Ascending aorta (tissue), 2 donors: ENCODE measurements at places on chromosomes 2 and 18. TPM values are rescaled to one million over a fixed set of nuclear protein-coding genes. Genes with fewer than 3 reads are reported as not detected.

Gene RBM44
- total RNA-seq, result 8.5 TPM

GRCh38 chr18:49856496-49856895, 43.2 kb upstream of the ACAA2 start:
- DNase-seq, result no peak

Gene CLEC4F
- total RNA-seq, result not detected

DNA sequence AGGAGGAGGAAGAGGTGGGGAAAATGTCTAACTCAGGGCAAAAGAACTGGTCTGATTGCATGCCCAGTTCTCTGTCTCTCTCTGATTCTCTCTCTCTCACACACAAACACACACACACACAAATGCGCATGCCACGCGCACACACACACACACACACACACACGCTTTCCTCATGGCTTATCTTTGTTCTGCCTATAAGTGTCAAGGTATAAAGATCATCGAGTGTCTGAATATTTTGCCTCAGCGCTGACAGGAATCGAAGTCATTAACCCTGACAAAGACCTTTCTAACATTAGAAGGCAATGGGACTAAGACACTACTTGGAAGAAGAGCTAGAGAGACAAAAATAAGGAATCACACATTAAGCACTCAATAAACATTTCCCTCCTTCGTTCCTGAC, 497.1 kb upstream of the KLHL29 start:
- DNase-seq, result no peak

DNA sequence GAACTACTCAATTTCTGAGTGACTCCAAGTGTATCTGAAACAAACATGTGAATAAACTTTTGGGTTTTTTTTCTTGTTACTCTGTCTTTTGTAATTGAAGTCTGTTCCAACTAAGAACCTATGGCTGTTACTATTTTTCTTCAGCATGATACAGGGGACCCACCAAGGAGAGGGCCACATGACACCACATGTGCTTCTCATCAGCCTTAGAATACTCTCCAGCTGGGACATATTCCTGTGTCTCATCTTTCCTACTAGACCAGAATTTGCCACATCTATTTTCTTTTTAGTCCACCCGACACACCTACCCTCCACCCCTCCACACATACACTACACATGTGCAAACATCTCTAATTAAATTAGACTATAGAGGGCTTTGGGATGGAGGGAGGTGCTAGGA, 191.7 kb upstream of the NDUFV2 start:
- no peak for DNase-seq

DNA sequence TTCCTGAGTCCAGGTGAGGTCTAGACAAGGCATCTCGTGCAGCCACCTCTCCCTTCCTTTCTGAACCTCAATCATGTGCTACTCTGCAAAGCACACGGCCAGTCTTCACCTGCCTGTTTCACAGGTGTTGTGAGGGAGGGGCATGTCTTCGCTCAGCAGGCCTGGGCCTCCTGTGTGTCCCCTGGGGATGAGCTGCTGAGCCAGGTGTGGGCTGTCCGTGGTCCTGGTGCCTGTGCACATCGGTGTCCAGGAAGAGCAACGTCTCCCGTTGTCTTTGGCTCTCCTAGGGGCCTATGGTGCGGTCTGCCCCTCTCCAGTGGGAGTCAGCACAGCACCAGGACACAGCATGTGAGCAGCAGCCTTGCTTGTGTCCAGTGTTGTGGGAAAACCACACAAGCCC, 16.7 kb downstream of the ARHGEF4 start:
- no peak for DNase-seq

Gene HSPD1
- total RNA-seq, result 110 TPM

DNA sequence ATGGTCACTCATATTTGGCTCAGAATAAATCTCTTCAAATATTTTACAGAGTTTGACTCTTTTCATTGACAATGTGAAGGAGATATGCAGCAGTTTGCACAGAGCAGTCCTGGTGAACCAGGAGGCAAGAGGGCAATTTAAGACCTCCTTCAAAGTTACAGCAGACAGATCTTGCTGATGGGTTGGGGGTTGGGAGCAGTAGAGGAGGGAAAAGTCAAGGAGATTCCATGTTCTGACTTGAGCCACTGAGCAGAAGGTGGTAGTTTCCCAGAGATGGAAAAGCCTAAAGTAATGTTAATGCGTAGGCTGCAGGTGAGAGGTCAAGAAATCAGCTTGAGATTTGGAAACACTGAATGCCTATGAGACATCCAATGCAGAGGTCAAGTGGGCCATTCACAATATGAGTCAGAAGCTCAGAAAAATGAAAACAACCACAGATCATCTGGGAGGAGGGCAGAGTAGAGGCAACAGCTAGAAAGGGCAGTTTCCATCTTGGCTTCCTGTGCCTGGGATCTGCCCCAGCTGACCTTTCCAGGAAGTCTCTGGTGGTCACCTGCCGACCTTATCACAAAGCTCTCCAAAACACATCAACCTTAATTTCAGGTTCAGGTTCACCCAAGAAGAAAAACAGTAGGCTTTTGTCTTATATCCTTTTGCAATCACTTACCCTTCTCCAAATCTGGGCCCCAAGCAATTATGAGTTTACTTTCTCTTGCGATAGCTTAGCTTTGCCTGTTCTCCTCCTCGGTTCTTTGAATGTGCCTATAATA, 197.5 kb upstream of the ARL4C start:
- no peak for DNase-seq

DNA sequence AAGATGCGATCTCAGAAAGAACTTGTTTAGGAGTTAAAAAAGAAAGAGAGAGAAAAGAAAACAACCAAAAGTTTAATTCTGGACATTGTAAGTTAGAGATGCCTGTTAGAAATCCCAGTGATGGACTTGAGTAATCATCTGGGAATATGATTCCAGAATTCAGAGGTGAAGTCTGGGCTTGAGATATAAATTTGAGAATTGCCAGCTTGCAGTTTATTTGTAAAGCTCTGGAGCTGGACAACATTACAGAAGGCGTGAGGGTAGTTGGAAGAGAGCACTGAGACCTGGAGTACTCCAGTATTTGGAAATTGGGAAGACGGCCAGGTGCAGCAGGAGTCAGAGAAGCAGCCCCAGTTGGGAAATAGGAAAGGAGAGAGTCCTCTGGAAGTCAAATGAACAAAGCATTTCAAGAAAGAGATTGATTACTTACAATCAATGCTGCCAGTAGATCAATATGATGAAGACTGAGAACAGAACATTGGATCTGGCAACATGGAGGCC, 128.8 kb upstream of the ARHGAP28 start:
- no peak for DNase-seq

GRCh38 chr18:36403896-36404820, 106.6 kb downstream of the FHOD3 start:
- no peak for DNase-seq

GRCh38 chr2:230924470-230925341, at the start of gene GPR55:
Gene GPR55, minus strand, starts transcription at chr2:230925242. Its CDS starts 14,280 bp downstream, at chr2:230910962.
- peak; percentile 61 for DNase-seq

Gene FKBP1B
- not detected for total RNA-seq

DNA sequence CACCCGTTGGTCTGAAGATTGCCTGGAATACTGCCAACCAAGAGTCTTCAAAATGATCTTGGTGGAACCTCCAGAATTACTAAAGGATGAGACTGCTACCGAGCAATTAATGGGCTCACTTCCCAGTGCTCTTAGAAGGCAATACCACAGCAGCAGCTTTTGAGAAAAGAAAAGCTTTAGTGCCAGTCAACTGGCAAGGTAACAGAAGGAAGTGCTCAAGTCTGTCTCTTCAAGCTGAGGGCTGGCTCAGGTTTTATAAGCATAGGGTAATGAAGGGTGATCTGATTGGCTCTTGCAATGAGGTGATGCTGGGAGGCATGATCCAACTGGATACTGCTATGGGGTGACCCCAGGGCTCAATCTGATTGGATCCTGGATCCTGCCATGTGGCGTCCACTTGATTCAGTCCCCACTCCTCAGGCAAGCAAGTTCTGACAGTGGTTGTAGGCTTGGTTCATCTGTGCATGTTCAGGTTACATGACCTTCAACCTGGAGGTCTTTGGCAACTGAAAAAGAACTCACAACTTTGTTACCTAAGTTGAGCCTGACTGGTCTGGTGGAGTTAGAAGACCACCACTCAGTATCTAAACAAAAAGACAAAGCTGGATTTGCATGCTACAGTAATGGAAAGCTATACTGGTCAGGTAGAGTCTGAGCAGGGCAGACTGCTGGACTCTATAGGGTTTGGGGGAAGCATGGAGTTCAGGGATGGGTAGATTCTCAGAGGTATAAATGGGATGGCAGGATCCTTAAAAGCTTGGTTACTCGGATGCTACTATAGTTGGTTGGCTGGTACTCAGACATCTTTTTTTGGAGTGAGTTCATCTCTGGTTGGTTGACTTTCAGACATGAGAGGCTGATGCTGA, 14.0 kb upstream of the RIF1 start:
- DNase-seq, result no peak

Gene POTEJ
- not detected for total RNA-seq

DNA sequence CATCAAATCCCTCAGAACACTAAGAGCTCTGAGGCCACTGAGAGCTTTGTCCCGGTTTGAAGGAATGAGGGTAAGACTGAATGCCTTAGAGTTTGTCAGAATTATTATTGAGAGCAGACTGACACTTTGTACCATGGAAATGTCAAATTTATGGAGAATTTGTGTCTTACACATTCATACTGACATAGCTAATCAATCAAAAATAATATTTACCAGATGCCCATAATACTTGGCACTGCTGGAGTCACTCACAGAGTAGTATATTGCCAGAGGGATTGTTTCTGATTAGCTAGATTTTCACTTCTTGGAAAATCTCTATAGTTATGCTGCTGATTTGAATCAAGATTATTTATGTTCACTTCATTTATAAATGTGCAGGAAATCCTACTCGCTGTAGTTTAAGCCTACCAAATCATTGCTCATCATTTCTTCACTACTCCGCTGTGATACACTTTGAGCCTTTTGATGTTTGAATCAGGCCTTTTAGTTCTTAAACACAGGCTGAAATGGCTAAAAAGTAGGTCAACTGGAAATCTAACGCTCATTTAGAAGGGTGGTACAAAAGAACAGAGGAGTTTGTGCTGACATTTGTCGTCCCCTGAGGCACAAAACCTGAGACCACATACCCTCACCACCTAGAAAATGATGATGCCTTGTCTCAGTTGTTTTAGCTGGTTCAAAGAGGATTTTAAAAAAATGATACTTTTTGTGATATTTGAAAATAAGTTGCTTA, 96.1 kb upstream of the CSRNP3 start:
- DNase-seq, result no peak

DNA sequence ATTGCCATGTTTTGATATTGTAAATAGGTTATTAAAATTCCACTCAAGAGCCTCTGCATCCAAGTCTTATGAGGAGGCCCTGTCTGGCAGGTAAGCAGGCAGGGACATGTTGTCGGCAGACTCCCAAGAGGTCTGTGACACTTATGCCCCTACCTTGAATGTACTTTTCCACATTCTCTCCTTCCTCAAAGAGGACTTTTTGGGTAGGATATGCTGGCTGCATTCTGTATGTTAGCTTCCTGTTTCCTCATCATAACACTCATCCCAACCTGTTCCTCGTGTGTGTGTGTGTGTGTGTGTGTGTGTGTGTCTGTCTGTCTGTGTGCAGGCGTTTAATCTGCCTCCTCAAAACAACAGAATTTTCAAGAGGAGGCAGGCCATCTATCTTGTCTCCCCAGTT, 75.3 kb downstream of the USP40 start:
- no peak for DNase-seq

Gene LIMS2
- total RNA-seq, result 169 TPM

Gene CNOT11
- 32.5 TPM for total RNA-seq

Gene RSAD2
- total RNA-seq, result 0.32 TPM

- DNase-seq, result no peak
Observed at GRCh38 chr18:39186008-39186407, 1620.4 kb upstream of the CELF4 start.

DNA sequence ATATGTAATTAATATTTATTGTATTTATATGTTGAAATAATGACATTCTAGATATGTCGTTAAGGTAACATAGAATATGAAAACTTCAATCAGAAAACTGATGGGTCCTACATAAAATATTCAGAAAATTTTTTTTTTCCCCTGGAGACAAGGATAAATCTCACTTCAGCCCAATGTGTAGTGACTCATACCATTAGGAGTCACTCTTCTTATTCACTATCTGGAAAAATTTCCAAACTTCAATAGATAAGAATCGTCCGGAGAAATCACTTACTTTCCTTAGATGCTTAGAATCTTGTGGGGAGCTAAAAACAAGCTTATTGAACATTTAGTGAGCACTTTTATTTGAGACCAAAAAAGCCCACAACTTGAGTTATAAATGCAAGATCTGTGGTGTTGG, 4.6 kb downstream of the SERPINB13 start:
- no peak for DNase-seq

GRCh38 chr2:162063899-162064298, 10.1 kb downstream of the DPP4 start:
- no peak for DNase-seq

DNA sequence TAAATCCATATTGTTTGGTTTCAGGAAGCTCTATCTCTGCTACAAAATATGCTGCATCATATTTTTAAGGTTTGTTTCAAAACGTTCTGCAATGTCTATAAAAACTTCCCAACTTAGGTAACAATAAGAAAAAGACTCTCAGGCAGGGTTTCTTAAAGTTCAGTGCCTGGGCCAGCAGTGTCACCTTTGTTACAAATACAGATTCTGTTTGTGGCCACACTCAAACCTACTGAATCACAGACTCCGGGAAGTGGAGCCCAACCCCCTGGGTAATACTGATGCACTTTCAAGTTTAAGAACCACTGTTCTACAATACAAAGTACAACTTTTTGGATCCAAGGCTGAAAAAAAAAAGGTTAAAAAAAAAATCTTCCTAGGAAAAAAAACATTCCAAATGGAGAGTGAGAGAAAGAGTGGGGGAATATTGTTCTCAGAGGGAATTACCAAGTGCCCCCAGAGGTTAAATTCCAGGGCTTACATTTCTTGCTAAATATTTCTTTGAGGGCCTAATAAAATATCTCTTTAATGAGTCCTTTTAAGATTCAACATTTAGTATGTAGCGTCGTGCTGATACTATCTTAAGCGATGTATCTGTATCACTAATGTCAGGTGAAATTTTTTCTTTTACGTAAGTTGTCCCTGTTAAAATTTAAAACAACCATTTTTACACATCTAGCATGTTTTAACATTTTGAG, 476.7 kb downstream of the TXNL1 start:
- no peak for DNase-seq

GRCh38 chr18:46588971-46589660, 67.9 kb downstream of the LOXHD1 start:
- DNase-seq, result no peak

DNA sequence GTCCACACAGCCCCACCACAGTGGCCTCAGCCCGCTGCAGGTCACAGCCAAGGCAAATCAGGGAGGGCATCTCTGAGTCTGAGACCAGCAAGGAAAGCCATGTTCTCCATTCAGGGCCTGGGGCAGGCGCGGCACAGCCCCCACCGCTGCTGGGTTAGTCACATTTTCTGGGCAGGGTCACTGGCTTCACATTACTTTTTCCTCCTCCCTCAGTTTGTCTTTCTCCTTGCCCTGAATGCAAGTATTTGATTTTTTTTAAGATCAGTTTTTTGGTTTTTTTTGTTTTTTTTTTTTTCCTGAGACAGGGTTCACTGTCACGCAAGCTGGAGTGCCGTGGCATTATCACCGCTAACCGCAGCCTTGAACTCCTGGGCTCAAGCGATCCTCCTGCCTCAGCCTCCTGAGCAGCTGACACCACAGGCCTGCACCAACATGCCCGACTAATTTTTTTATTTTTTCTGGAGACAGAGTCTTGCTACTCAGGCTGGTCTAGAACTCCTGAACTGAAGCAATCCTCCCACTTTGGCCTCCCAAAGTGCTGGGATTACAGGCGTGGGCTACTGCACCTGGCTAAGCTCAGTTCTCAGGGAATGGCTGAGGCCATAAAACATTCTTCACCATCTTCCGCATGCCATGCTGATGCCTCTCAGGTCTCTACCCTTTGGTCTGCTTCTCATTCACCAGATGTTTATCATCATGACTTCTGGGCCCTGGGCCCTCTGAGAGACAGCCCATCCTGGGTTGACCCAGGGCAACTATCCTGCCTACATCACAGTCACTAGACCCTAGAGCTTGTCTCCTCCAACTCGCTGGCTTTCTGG, 628 bp upstream of the CAPG start:
- no peak for DNase-seq
